ENCODE measurements at places on chromosomes 4 and X.

DNA sequence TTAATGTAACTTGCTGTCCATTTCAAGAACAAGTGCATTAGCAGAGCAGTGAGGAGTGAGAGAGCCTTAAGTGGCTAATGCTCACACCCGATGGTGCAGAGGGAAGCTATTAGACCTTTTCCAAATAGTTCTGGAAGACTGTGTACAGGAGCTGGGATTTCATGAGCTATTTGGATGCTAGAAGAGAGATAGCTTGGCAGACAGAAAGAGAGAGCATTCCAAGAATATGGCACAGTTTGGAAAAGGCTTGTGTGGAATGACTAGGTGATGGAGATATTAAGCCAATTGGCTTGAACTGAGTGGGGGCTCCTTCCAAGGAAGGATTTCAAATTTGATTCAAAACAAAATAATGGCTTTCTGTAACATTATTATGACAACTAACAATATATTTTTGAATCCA, 1097.2 kb upstream of the TENM3 start:
- DNase-seq = no peak

GRCh38 chr4:54971474-54971950, 153.9 kb downstream of the KDR start:
- DNase-seq = peak; percentile 75

GRCh38 chr4:168475745-168476144, 4.5 kb downstream of the DDX60L start:
- DNase-seq = no peak

GRCh38 chr4:1623400-1623799, 60.7 kb downstream of the FAM53A start:
- DNase-seq = no peak

GRCh38 chr4:111681270-111681669, 464.0 kb upstream of the FAM241A start:
- no peak for DNase-seq

DNA sequence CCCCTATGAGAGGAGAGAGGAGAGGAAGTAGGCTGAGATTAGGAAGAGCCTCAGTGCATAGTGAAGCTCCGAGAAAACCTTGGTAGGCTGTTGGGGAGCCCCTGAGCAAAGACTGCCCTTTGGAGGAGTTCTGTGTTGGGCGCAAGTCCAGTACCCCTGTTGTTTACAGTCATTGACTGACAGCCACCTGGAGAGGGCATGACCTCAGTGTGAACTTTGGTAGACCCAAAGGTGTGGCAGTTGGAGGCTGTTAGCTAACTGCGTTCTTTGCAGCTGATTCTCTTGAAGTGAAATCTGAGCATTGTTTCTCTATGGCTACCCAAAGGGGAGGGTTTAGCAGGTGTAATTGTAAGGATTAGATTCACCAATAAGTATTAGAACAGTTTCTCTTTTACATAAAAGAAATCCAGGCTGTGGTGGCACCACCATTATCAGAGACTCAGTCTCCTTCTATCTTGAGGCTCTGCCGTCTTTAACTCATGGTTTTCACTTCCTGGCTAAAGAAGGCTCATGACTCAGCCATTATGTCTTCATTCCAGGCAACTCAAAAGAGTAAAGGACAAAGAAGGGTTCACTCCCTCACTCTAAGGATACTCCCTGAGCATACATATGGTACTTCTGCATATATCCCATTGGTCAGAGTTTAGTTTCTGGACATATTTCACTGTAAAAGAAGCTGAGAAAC, 33.4 kb downstream of the ANXA3 start:
- DNase-seq = no peak

- no peak for DNase-seq
Measured at GRCh38 chr4:47222276-47222675, 190.9 kb downstream of the GABRB1 start.

- no peak for DNase-seq
Measured at GRCh38 chrX:8273451-8273895, 102.4 kb upstream of the VCX2 start.

DNA sequence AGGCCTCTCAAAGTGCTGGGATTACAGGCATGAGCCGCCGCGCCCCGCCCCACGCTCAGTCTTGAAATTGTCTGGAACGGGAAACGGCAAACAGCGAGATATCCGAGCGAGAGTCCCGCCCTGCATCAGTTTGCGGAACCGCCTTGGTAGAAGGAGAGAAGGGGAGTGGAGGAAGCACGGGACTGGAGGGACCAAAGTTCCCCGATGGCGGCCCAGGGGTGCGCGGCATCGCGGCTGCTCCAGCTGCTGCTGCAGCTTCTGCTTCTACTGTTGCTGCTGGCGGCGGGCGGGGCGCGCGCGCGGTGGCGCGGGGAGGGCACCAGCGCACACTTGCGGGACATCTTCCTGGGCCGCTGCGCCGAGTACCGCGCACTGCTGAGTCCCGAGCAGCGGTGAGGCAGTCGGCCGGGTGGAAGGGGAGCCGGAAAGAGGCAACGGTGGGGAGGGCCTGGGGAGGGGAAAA, at the start of gene BST1:
TSS of gene BST1 (plus strand) at position 125 of the 463 bp plus-strand sequence. CDS start at position 205, 80 bp downstream.
- peak; percentile 15 for DNase-seq

DNA sequence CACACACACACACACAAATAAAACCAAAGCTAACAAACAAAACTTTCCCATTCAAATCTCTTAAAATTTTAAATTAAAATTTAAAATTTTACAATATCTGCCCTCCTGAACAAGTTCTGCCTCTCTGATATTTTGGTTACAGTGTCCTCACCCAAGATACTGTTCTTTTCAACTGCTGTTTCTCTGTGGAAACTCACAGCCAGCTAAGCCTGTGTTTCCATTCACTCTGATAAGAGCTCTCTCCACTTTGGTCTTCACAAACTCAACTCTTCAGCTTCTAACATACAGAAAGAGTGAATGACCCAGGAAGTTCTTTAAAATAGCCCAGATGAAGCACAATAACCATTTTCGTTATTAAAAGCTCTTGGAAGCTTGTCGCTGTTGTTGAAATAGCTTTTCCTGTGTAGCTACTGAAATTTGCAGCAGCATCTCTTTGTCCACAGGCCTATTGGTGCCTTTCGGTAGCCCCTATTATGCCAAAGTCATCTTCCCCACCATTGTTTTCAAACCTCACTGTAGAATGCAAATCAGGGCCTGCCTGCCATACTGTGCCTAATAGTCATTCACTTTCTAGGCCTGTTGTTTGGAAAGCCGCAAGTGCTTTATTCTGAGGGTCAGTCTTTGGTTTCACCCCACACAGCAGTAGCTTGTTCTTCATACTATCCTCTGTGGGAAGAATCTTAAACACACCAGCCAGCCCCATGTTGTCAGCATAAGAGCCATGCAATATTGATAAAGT, 19.4 kb downstream of the INPP4B start:
- DNase-seq = no peak

- peak; percentile 43 for DNase-seq
Measured at GRCh38 chr4:99405433-99406115, 29.6 kb downstream of the ADH7 start.

DNA sequence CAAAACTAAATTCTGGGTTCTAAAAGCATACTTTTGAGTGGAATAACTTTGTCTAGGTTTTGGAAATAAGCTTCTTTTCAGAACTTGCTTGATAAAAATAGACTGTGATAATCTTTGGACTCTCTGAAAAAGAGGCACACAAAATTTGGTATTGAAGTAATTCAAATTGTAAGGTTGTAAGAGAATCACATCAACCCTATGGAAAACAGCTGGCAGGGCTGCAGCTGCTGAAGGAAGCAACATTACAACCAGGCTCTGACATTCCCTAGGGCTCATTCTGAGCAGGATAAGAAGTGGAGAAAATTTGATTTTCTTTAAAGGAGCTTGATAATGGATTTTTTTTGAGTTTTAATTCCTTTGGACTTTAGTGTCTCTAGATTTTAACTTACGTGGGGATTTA, 147.6 kb downstream of the FSTL5 start:
- no peak for DNase-seq

DNA sequence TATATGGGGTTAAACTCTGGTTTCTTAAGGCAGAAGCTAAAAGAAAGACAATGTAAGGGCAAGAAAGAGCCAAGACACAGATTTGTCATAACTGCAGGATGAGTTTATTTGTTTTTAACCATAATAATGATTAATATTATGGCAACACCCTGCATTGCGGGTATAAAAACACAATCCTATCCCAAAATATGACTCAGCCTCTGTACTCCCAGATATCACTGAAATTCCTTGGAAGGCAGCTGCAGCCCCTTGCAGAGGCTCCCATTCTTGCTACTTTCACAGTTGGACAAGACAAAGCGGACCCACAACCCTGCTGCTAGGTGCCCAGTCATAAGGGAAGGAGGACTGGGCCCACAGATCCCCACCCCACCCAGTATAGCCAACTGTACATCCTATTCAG, 20.4 kb upstream of the FGF16 start:
- no peak for DNase-seq

All from NCI-H1092 treated with DMSO at 0.1 percent for 48 hours (cell line).